ENCODE measurements at places on chromosomes 16 and 17.

- DNase-seq, result no peak
These were observed 33.9 kb downstream of the DCUN1D3 start for GRCh38 chr16:20866145-20866772.

GRCh38 chr17:54259476-54259875, 436.7 kb downstream of the KIF2B start:
- DNase-seq, result no peak

GRCh38 chr16:75578212-75578611, 12.0 kb downstream of the GABARAPL2 start:
- DNase-seq, result no peak

GRCh38 chr16:47045459-47045858, 72.0 kb upstream of the DNAJA2 start:
- no peak for DNase-seq

- DNase-seq, result no peak
These were observed 2.8 kb downstream of the RBFOX3 start for GRCh38 chr17:79607940-79608623.

DNA sequence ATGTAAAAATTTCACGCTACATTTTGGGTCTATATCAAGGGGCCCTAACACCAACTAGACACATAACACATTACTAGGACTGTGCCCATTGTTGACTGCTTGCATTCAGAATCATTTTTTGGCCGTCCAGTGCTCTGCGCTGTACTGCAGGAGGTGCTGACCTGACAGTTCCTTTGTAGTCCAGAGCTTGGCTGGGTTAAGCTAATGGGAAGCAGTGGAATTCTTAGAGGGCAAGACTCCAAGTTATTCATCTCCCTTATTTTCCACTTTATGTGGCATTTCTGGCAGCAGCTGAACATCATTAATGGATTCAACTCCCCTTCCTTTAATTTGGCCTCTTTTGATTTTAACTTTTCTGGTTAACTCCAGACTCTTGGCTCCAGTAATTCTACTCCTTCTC, 351.7 kb downstream of the CDH8 start:
- no peak for DNase-seq

DNA sequence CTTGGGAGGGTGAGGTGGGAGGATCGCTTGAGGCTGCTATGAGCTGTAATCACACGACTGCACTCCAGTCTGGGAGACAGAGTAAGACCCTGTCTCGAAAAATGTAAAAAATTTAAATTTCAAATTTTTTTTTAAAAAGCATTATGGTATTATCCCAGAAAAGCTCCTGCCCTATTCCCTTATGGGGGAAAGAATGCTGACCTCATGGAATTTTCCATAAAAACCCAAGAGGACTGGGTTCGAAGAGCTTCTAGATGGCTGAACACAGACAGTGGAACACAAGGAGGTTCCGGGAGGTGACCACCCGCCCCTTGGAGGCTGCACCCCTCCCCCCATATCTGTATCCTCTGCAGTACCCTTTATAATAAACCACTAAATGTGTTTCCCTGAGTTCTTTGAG, 4.0 kb downstream of the EIF4A3 start:
- no peak for DNase-seq

GRCh38 chr17:63275318-63275970, 170.7 kb downstream of the CYB561 start:
- DNase-seq, result no peak

DNA sequence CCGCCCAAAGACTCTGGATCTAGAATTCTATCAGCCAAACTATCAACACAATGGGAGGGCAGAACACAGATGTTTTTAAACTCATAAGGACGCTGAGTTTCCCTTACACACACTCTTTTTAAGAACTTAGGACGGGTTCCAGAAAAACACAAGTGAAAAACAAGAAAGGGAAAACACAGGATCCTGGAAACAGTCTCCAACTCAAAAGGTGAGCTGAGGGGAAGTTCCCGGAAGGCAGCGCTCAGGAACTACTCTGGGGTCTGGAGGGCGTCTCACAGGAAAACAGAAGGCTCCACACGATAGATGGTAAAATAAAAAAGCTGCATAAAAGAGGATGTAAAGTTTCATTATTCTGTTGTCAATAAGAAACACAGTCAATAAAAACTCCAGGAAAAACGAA, 80.2 kb upstream of the DOC2B start:
- no peak for DNase-seq

DNA sequence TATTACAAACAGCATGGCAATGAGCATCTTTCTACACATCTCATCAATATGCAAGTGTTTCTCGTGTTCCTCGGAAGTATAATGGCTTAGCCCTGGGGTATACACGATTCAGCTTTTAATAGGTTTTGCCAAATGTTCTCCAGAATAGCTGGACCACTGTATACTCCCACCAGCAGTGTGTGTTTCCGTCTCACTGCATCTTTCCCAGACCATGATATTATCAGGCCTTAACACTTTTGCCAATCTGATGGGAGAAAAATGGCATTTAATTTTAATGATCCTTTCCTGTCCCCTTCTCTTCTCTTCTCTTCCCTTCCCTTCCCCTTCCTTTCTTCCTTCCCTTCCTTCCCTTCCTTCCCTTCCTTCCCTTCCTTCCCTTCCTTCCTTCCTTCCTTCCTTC, 30.8 kb downstream of the PRKCB start:
- DNase-seq, result no peak

DNA sequence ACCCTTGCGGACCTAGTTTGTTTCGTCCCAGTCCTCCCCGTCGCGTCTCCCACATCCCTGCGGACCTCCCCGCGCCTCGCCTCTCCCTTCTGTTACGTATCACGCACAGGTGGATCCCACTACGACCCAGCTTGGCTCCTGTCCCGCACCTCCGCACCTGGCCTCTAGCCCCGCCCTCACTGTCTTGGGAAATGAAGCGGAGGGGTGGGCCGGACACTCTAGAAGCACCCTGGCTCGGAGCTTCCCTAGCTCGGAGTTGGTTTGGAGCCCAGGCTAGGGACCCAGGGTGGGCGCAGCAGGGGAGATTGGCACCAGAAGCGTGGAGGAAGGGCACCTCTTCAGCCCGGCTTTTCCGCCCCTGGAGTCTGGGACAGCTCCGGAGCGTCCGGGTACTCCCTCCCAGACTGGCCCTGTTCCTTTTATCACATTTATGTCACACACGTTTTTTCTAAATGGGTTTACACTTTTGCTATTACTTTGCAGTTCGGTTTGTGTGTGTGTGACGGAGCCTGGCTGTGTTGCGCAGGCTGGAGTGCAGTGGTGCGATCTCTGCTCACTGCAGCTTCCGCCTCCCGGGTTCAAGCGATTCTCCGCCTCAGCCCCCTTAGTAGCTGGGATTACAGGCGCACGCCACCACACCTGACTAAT, 1.4 kb upstream of the CEMP1 start:
- peak; percentile 90 for DNase-seq

GRCh38 chr17:78268951-78269905, 37.8 kb downstream of the TMEM235 start:
- no peak for DNase-seq

DNA sequence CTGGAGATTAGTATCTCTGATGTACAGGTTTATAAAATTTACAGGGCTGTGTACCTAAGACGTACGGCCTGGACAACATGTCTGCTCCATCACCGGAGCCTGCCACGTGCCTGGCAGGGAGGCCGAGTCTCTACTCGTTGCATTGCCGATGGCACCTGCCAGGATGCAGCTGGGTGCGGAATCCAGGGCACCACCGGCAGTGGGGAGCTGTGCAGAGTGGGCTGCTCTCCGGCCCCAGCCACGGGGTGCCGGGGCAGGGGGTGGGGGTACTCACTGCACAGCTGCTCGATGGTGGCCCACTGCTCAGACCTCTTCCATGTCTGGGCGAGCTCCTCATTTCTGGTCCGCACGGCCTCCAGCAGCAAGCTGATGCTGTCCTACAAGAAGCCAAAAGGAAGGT, 13.1 kb upstream of the FAAP100 start:
- DNase-seq, result no peak

- no peak for DNase-seq
These were observed 76.5 kb upstream of the GSE1 start for GRCh38 chr16:85536411-85537330.

DNA sequence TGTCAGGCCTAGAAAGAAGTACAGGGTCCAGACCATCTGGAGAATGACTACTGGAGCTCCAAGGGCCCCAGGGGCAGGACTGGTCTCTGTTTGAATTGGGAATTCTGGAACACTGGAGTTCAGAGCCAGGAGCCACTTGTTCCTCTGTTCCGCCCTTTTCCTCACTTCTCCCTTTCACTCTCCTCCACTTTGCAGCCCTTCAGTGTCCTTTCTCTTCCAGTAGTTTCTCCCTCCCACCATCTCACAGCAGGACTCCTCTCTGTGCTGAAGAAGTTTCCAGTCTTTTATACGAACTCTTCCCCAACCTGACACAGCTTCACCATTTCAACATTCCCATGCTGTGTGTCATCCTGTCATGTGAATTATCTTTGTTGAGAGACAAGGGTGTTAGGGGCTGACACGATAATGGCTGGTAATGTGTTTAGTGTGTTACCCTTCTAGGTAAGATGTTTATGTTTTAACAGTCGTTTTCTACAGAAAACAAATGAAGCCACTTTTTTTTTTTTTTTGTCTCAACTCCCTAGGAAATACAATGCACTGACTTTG, 180.3 kb upstream of the MYOCD start:
- DNase-seq, result no peak

DNA sequence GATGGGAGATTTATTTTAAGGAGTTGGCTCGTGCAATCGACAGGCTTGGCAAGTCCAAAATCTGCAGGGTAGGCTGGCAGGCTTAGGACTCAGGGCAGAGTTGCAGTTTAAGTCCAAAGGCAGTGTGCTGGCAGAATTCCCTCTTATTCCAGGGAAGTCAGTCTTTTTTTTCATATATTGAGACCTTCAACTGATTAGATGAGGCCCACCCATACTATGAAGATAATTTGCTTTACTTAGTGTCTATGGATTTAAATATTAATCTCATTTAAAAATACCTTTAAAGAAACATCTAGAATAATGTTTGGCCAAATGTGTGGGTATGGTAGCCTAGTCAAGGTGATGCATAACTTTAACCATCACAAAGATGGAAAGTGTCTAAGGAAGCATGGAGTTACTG, 99.8 kb downstream of the CNTNAP4 start:
- DNase-seq, result no peak

GRCh38 chr16:25950586-25951281, 259.0 kb downstream of the HS3ST4 start:
- DNase-seq, result no peak

GRCh38 chr16:72604375-72604774, 432.4 kb upstream of the PMFBP1 start:
- DNase-seq, result no peak

- DNase-seq, result peak; percentile 79
These were observed 16.0 kb downstream of the C17orf100 start for GRCh38 chr17:6667516-6667915.

DNA sequence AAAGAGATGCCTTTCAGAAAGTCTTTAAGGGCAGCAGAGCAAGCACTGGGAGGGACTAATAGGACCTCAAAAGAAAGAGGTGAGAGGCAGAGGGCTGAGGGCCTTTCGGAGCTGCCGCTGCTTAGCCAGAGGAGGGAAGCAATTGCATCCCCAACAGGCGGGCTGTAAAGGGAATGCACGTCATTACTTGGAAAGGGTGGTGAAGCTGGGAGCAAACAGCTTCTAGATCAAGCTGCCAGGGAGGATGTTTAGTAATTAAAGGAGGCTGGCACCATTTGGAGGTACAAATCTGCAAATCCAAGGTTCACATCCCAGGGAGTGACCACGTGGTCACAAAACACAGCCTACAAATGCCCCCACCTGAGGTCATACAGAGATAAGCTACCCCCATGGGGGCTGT, 429.0 kb upstream of the RBFOX1 start:
- no peak for DNase-seq

GRCh38 chr16:11188801-11189740, 66.9 kb downstream of the SOCS1 start:
- DNase-seq, result no peak

DNA sequence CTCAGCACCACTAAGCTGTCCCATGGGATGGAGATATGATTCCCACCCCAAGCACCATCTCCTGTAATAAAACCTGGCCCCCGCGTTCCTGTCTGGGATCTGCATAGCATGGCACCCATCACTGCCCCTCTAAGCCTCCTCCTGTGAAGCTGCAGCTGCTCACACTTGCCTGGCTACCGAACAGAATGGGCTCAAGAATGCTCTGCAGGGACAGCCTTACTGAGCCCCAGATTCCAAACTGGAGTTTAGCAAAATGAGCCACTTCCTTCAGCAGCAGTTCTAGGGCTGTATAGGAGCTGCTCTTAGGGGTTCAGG, 256.1 kb downstream of the CPPED1 start:
- DNase-seq, result no peak

- no peak for DNase-seq
These were observed 6.5 kb downstream of the RNF157 start for GRCh38 chr17:76233588-76234353.

DNA sequence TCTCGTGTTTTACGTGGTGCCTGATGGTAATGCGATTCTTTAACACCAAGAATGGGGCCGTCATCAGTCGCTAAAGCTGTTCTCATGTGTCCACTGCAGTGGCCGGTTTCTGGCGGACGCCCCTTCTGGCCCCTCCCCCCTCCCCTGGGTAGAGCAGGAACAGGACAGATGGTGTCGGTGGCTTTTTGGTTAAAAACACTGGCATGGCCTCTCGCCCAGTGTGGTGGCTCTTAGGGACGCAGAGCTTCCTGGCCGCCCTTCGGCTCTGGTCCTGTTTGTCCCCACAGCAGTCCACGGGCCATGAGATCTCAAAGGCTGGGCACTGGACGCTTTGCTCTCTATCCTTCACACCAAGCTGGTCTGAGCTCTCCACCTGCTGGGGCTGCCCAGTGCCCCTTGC, 151.8 kb downstream of the BANP start:
- DNase-seq, result no peak

DNA sequence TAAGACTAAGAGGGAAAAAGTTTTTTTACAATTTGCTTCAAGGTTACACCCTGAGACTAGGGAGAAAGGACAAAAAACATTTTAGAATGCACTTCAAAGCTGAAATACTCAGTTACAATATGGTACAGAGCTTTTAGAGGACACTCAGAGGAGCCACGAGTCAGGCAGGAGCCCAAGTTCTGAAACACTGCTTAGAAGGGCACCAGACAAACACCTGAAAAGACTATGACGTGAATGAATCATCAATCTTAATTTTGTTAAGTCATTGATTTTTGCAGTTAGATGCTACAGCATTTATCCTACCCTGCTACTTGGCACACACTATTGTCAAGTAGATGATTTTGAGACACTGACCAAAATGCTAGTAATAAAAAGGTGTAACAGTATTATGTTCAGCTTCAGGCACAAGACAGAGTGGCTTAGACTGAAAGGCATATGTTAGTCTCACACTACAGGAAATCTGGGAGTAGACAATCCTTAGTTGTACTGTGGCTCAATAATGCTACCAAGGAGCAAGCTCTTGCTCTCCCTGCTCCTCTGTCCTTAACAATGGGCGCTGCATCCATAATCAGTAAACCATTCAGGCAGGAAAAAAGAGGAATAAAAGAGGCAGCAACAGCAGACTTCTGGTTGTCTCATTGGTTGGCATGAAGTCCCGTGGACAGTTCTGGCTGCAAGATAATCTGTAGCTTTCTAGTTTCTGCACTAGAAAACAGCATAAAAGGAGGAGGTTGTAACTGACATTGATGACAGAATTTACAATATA, 151.8 kb downstream of the ABCA8 start:
- DNase-seq, result no peak

Measured in mesenteric fat pad (tissue), 1 donor.